ENCODE measurements at places on chromosomes 7 and 10. TPM values are rescaled to one million over a fixed set of nuclear protein-coding genes. Genes with fewer than 3 reads are reported as not detected.

Gene GPR141
- not detected for total RNA-seq

Gene AKR1C4
- not detected for total RNA-seq

Gene CALCR
- not detected for total RNA-seq

Gene DRGX
- not detected for total RNA-seq

Gene VKORC1L1
- 14.8 TPM for total RNA-seq

Gene OR2A12
- total RNA-seq = not detected

Gene CPVL
- total RNA-seq = not detected

Gene SLC39A12
- not detected for total RNA-seq

Gene SGPL1
- total RNA-seq = 22.2 TPM

Gene INSIG1
- total RNA-seq = 83.9 TPM

Gene RADIL
- total RNA-seq = 0.82 TPM

Gene BTBD16
- total RNA-seq = not detected

Gene INSYN2A
- not detected for total RNA-seq

Gene ELMO1
- 68.5 TPM for total RNA-seq

Gene HYAL4
- total RNA-seq = not detected
